ENCODE measurements at places on chromosomes 12 and 14. TPM values are rescaled to one million over a fixed set of nuclear protein-coding genes. Genes with fewer than 3 reads are reported as not detected.

Gene LRRK2
- 22.9 TPM for total RNA-seq

Gene TCL1B
- total RNA-seq, result not detected

Gene CCDC92
- 20.9 TPM for total RNA-seq

Gene UTP20
- 11.8 TPM for total RNA-seq

Gene TAS2R19
- total RNA-seq, result 6.0 TPM
